CD4-positive, alpha-beta memory T cell (primary cell): ENCODE measurements at places on chromosomes 7 and 10.

- DNase-seq: no peak
Measured at GRCh38 chr7:137975768-137976167, 26.1 kb downstream of the CREB3L2 start.

DNA sequence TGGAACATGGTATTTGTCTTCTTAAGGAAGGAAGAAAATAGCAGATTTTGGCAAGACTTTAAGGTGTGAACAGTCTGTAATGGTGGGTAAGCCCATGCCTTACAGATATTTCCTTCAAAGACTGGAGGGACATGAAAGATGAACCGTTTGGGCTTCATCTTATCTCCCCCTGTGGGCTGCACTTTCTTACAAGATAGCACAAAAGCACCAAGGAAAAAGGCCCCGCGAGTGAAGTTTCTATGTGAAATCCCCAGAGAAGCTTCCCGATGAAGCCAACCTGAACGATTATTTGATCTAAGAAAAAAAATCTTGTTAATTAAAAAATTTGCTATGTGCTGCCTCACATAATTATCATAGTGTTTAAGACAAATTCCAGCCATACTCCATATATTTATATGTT lies 91.5 kb downstream of the NRP1 start:
- no peak for DNase-seq

- no peak for DNase-seq
Measured at GRCh38 chr10:74827045-74827441, 643 bp downstream of the KAT6B start.

GRCh38 chr7:155206318-155207020 lies 91.2 kb upstream of the INSIG1 start:
- peak; percentile 39 for DNase-seq

DNA sequence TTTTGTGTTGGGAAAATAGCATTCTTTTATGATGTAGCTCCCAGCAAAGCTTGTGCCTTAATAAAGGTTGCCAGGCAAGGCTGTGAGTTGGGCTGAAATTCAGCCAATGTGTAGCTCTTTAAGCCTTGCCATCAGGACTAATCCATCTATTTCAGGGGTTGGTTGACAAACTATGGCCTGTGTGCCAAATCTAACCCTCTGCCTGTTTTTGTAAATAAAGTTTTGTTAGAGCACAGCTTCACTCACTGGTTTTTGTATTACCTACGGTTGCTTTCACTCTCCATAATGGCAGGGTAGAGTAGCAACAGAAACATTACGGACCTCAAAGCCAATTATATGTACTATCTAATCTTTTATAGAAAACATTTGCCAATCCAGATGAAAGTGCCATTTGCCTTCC lies 638.1 kb upstream of the POT1 start:
- DNase-seq: no peak

GRCh38 chr10:109845308-109845707 lies 78.0 kb downstream of the XPNPEP1 start:
- DNase-seq: no peak

- no peak for DNase-seq
Measured at GRCh38 chr7:2012044-2012900, 220.5 kb downstream of the MAD1L1 start.

GRCh38 chr7:34488766-34489165 lies 169.3 kb upstream of the NPSR1 start:
- DNase-seq: no peak

- no peak for DNase-seq
Measured at GRCh38 chr7:65946904-65947303, 35.1 kb downstream of the GUSB start.

DNA sequence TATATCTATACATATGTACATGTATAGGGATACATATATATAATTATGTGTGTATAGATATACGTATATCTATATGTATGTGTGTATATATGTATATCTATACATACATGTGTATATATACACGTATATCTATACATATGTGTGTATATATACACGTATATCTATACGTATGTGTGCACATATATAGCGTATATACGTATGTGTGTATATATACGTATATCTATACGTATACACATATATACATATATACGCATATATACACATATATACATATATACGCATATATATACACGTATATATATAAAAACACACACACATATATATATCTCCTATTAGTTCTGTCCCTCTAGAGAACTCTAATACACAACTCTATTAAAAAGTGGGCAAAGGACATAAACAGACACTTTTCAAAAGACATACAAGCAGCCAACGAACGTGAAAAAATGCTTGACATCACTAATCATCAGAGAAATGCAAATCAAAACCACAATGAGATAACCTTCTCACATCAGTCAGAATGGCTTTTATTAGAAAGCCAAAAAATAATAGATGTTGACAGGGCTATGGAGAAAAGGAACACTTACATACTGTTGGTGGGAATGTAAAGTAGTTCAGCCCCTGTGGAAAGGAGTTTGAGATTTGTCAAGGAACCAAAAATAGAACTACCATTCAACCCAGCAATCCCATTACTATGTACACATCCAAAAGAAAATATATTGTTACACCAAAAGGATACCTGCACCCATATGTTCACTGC lies 22.0 kb upstream of the TMEM120A start:
- no peak for DNase-seq

GRCh38 chr7:95608359-95609173 lies 12.2 kb upstream of the PDK4 start:
- DNase-seq: no peak

GRCh38 chr7:80428161-80429054 lies 83.5 kb downstream of the GNAT3 start:
- DNase-seq: no peak

GRCh38 chr7:575425-576366 lies 56.0 kb upstream of the PDGFA start:
- DNase-seq: no peak

DNA sequence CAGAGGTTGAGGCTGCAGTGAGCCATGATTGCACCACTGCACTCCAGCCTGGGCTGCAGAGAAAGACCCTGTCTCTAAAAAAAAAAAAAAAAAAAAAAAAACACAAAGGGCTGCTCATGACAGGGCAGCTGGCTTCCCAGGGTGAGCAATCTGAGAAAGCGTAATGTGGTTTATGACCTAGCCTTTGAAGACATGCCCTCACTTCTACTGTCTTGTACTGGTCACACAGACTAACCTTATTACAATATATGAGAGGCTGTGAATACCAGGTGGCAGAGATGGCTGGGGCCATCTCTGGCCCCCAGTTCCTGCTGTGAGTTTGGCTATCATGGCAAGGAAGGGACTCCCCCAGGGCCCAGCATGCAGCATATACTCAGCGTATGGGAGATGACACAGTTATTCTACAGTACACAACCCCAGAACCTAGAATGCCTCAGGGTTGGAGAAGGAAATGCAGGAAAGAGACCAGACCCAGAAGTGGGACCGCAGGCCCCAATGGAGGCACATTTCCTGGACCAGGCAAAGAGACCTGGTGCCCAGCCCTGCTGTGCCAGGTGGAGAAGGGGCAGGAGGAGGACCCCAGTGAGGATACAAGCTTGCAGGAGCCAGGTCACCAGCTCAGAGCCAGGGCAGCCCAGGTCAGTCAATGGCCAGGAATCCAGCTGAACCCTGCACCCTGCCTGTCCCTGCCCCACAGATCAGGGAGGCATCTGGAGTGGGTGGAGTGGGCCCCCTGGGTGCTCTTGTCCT lies 26.3 kb downstream of the NPTX2 start:
- DNase-seq: no peak

DNA sequence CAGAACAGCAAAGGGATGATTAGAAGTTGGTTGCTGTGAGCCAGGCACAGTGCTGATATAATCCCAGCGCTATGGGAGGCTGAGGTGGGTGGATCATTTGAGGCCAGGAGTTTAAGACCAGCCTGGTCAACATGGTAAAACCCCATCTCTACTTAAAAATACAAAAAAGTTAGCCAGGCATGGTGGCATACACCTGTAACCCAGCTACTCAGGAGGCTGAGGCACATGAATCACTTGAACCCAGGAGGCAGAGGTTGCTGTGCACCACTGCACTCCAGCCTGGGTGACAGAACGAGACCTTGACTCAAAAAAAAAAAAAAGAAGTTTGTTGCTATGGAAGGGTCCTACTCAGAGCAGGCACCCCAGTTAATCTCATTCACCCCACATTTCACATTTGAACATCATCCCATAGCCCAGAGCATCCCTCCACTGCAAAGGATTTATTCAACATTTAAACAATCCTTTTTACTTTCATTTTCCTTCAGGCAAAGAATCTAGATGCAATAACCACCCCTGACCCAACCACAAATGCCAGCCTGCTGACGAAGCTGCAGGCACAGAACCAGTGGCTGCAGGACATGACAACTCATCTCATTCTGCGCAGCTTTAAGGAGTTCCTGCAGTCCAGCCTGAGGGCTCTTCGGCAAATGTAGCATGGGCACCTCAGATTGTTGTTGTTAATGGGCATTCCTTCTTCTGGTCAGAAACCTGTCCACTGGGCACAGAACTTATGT lies 4.1 kb downstream of the IL6 start:
- no peak for DNase-seq

- no peak for DNase-seq
Measured at GRCh38 chr7:114243646-114244045, 171.0 kb upstream of the FOXP2 start.

- DNase-seq: no peak
Measured at GRCh38 chr7:44801890-44802289, 5.4 kb downstream of the PPIA start.

GRCh38 chr10:21675157-21675796 lies 141.2 kb downstream of the MLLT10 start:
- peak; percentile 30 for DNase-seq

DNA sequence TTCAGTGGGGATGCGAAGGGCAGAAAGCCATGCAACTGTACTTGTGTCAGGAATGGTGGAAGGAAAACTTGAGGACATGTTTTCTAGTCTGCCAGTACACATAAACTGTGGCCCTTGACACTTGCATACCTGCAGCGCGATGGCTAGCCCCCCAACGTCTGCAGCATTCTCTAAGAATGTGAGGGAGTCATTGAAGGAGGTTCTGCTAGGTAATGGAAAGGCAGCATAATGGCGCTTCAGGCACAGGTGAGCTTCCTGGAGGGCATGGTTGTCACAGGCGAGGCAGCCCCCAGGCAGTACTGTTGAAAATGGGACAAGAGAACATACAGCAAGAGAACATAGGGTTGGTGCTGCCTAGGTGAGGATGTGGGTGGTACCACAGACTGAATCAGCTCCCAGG lies 3.5 kb downstream of the LLCFC1 start:
- DNase-seq: no peak

DNA sequence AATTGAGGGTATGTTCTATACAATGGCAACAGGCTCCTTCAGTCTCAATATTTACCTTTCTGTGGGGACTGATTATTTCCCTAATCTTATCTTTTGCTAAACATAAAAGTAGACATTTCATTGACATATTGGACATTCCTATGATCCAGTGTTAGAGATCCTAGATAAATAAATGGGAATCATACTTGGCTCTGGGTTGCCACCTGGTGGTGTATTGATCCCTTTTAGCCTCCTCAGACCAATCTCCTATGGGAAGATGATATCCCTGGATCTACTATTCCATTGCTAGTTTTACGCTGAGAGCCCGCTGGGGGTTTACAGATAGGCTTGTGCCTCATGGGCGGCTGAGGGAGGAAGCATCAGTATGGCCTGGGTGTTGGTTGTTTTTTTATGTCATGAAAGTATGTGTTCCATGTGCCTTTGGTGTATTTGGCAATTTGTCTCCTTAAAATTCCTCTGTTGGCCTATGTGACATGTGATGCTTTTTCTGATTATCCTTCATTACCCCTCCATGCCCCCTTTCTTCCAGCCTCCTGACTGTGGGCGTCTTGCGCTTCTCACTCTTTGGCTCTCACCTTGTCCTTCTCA lies 18.8 kb downstream of the CELF2 start:
- DNase-seq: no peak

DNA sequence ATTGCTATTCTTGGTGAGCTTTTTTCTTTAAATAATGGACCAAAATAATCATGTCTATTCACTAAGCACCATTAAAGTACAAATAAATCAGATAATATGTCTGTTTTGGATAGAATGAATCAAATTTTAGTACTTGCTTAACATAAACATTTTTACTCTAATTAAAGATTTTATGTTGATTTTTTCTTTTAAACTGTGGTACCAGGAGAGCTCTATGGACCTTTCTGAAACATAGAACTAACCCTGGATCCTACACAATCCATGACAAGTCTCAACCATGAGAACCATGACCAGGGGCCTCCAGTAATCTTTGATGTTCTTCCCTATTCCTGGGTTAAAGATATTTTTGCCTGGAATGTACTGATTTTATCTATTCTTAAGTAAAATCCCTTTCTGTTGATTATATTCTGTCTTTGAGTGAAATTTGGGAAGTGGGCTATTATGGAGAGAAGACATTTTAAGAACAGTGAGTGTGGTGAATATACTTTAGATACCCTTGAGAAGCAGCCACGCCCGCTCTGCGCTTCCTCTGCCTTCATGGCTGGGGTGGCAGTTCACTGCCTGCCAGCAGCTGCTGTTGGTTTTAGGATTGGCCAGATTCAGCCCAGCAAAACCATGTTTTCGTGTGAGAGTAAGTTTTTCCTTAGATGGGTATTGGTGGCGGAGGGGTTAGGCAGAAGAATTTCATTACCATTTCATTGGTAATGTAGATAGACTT lies 42.2 kb upstream of the BHLHA15 start:
- no peak for DNase-seq

DNA sequence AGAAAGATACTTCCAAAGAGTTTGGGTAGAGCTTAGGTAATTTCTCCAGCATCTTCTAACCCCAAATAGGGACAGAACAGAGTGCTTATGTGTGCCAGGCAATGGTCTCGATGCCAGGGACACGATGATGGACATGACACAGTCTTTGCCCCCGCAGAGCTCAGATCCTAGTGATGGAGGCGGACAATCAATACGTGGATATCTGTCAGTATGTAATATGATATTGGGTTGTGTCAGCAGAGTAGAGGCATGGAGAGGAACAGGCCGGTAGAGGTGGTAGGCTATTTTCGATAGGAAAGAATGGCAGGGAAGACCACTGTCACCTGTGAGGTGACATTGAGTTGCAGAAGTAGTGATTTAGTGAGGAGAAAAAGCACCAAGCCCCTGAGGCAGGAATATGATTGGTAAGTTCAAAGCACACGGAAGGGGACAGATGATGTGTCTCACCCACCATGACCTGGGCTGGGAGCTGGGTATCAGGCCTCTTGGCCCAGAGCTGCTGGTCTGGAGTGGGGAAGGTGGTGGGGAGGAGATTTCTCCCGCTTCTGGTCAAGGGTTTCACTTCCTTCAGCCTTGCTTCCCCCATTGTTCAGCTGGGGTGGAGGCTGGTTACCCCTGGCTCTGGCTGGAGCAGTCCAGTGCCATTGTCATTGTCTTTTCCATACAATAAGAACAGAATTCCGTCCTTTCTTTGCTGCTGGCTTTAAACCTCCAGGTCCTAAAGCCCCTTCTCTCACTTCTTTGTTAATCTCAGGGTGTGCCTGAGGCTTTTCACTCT lies 36.0 kb upstream of the SRGN start:
- DNase-seq: no peak
